Stimulated activated CD8-positive, alpha-beta memory T cell treated with anti-CD3 and anti-CD28 coated beads, Interleukin-4, amount 100 ng/mL, for 4 hours (primary cell): ENCODE measurements at places on chromosomes 13 and 19.
A peak's percentile ranks its signal among the peaks of the same experiment; 100 is the strongest.

- DNase-seq = peak; percentile 39
Observed at GRCh38 chr19:46990991-46991676, 28.5 kb upstream of the NPAS1 start.

GRCh38 chr13:75776550-75776949 lies 140.4 kb downstream of the LMO7 start:
- no peak for DNase-seq

DNA sequence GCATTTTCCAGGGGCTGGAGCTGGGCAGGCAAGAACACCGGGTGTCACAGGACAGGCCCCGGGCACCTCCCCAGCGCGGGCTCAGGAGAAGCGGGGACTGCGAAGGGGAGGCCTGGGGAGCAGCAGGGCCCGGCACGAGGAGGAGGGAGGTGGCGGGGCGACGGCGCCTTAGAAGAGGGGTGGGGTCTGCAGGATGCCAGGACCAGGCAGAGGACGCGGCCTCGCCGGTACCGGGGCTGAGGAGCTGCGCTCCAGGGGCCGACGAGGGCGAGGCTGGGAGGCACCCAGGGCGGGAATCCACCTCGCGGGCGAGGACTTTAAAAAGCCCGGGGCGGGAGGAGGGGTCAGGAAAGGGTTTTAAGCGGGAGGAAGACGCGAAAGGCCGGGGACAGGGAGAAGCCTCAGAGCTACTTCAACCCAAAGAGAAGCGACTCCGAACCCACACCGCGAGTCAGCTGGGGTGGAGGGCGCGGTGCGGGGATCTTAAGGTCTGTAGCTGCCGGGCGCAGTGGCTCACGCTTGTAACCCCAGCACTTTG lies 665 bp downstream of the ZNF347 start:
- no peak for DNase-seq

DNA sequence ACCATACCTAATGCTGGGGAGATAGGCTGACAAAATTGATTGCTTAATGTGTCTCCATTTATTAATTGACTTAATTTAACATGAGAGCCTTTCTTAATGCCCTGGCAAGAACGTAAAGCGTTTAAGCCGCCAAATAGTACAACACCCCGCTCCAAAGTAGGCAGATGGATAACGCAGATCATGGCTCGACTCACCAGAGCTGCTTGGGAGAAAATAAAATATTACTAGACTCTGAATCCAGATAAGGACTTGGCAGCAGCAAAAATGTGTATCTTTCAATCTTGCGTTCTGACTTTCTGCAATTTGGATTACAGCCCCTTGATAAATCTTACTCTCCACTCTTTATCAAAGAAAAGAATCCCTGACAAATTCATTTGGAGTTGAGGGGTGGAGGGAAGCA lies 403 bp upstream of the SIAH3 start:
- DNase-seq = no peak
